ENCODE measurements at places on chromosomes 4 and X. TPM values are rescaled to one million over a fixed set of nuclear protein-coding genes. Genes with fewer than 3 reads are reported as not detected.

The PPEF2 gene
- not detected for total RNA-seq

The RAB33A gene
- total RNA-seq = 0.25 TPM

The HHIP gene
- total RNA-seq = 0.84 TPM

The PABPC4L gene
- 0.16 TPM for total RNA-seq

The PPARGC1A gene
- 0.06 TPM for total RNA-seq

The ETDA gene
- not detected for total RNA-seq

The TCEAL6 gene
- total RNA-seq = not detected

The L1CAM gene
- total RNA-seq = 21.2 TPM

The HPGDS gene
- total RNA-seq = not detected

The CNGA1 gene
- total RNA-seq = not detected

The ASB9 gene
- 25.2 TPM for total RNA-seq

The ENPEP gene
- not detected for total RNA-seq

The FGF16 gene
- total RNA-seq = not detected

The HSPA4L gene
- total RNA-seq = 10.3 TPM

The AVPR2 gene
- total RNA-seq = 0.09 TPM

The GABRG1 gene
- total RNA-seq = not detected

The GPRIN3 gene
- total RNA-seq = 4.1 TPM

The YY2 gene
- total RNA-seq = 2.0 TPM

The BMPR1B gene
- 7.9 TPM for total RNA-seq

The PRSS12 gene
- total RNA-seq = 0.41 TPM

The UGT2B17 gene
- not detected for total RNA-seq

The FGF13 gene
- 0.14 TPM for total RNA-seq

The SAP30 gene
- 18.2 TPM for total RNA-seq

The SLC38A5 gene
- total RNA-seq = 0.39 TPM

The IRS4 gene
- not detected for total RNA-seq

The CYLC1 gene
- not detected for total RNA-seq

The SORCS2 gene
- total RNA-seq = 4.7 TPM

The MTTP gene
- 0.07 TPM for total RNA-seq

The IL3RA gene
- total RNA-seq = 0.10 TPM

The CXCR3 gene
- not detected for total RNA-seq

The S100G gene
- total RNA-seq = not detected

The ZFX gene
- 14.5 TPM for total RNA-seq
